ENCODE measurements at places on chromosomes 5 and 9.

DNA sequence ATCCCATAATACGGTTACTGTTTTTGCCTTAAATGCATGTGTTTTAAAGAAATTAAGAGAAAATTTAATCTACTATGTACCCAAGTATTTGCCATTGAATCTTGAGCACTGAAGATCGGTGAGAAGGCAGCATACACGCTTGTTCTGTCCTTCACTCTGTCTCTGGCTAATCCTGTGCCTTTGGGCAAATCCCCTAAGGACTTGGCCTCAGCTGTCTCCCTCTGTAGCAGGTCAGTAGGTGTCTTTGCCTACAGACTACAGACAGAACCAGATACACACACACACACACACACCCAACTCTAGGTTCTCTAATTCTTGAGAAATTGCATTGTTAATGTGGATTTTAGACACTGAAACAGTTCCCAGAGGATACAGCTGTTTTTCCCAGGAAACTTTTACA lies 117.4 kb downstream of the WDR41 start:
- DNase-seq = no peak

DNA sequence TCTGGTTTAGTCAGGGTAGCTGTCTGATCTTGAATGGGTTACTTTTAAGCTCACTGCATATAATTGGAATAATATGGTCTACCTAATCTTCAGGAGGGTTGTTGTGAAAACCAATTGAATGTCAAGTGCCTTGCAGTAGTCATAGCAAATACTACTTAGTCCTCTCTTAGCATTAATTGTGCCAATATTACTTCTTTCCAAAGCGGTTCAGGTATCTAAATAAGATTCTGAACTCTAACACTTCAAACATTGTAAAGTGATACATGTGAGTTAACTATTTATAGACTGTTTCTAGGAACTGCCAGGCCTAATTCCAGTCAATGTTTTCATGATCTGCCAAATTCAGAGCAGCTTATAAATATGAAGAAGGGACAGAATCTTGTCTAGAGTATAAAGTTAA lies 140.2 kb downstream of the SH3GL2 start:
- no peak for DNase-seq

GRCh38 chr5:143148771-143149170 lies 254.7 kb downstream of the NR3C1 start:
- DNase-seq = no peak

- DNase-seq = no peak
These were observed 14.0 kb downstream of the UBAP2 start for GRCh38 chr9:34034698-34035065.

DNA sequence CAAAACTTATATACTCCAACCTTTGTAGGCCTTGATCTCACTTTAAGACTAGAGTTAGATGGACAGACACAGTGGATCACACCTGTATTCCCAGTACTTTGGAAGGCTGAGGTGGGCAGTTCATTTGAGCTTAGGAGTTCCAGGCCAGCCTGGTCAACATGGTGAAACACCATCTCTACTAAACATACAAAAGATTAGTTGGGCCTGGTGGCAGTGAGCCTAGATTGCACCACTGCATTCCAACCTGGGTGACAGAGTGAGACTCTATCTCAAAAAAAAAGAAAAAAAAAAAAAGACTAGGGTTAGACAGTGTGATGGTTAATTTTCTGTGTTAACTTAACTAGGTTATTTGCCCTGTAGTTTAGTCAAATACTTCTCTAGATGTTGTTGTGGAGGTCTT lies 74.1 kb downstream of the CFAP95 start:
- DNase-seq = no peak

DNA sequence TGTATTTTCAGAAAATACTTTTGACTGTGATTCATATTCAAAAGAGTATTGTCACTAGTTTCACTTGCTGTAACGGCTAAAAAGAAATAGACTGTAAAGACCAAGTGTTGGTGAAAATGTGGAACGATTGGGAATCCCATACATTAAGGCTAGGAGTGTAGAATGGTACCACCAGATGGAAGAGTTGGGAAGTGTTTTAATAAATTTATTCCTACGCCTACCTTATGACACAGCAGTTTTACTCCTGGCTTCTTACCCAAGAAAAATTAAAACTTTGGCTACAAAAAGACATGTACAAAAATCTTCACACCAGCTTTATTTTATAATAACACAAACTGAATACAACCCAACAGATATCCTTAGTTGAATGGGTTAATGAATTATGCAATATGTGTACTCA lies 256.2 kb downstream of the TAF11L14 start:
- DNase-seq = no peak

DNA sequence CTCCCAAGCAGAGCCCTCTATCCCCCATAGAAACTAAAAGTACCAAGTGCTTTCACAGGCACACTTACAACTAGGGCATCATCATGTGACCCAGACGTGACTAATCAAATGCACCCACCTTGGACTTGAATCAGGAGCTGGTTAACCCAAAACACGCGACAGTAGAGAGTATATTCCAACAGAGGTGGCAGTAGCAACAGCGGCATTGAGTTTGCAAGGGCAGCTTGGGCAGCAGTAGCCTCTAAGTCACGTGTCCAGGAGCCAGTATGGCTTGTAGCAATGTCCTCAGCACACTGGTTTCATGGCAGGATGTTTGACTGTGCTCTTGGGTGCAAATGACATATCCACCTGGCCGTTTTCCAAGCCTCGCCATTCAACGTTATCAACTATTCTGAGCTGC lies 73.4 kb upstream of the DNAH5 start:
- no peak for DNase-seq

- DNase-seq = no peak
These were observed 51.0 kb downstream of the ADAMTS2 start for GRCh38 chr5:179294131-179294780.

GRCh38 chr5:31781772-31782171 lies 142.8 kb downstream of the PDZD2 start:
- no peak for DNase-seq

GRCh38 chr5:18028036-18028435 lies 393.8 kb downstream of the TAF11L14 start:
- no peak for DNase-seq

DNA sequence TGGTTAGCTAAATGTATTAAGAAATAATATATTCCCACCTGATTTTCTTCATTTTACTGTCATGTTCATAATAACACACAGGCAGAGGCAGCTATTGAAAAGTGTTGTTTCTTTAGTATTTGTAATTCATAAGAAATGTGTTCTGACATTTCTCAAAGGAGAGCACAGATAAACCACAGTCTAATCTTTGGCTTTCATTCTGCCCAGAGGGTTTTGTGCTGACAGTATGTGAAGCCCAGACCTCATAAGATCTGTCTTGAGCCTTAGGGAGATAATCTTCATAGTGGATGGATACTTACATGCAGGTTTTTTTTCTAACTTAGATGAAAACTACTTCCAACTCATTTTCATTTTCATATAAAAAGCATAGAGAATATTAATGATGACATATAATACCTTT lies 206.1 kb downstream of the CHSY3 start:
- no peak for DNase-seq

GRCh38 chr5:152070591-152070990 lies 145.9 kb upstream of the GLRA1 start:
- DNase-seq = no peak

DNA sequence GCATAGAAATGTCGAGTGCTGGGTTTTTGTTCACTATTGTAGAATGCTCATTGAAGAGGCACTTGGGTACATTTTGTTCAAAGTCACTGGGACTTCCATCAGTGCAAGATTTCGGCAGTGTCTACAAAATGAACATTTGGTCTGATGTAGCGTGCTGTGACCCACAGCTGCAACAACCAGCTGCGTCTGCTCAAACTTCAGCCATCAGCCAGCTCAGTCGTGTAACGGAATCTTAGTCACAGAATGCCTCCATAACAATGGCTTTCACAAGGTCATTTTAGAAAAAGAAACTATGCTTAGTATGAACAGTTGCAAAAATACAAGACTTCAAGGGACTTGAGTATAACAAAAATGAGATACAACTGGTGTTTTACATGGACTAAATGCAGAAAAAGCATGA lies 828.1 kb upstream of the GRAMD2B start:
- no peak for DNase-seq

DNA sequence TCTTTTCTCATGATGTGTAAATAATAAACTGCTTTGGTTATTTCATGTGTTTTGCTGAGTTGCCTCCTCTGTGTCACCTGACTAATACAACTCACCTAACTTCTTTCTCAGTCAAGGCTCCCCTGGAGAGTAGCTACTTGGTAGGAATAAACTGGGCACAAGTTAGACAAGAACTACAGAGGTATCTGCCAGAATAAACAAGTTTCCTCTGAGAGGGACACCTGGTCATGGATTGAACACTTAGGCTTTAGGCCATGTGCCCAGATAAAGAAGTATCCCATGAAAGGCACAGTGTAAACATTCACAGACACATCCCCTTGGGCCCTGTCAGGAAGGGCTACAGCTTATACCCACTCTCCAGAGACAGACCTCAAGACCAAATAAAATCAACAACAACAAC lies 532.5 kb downstream of the KIF4B start:
- no peak for DNase-seq

GRCh38 chr5:96664669-96665068 lies 2.5 kb downstream of the CAST start:
- no peak for DNase-seq

- no peak for DNase-seq
These were observed 954.1 kb upstream of the COX7C start for GRCh38 chr5:85663708-85664031.

- no peak for DNase-seq
These were observed 76.4 kb upstream of the RARS1 start for GRCh38 chr5:168409591-168410458.

DNA sequence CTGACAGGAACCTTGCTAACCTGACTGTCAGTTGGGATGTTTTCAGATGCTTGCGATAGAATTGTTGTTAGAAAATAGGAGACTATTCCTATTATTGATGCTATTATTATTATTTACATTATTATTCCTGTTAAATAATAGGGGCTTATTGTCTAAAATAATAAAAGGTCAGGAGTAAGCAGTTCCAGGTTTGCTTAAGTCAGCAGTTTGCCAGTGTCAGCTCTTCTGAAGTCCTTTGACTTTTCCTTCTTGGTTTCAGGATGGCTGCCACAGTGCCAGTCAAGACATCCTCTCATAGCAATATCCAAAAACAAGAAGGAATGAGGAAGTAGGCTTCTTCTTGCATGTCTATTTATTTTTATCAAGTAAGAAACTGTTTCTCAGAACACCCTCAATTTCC lies 141.7 kb upstream of the MARCHF11 start:
- no peak for DNase-seq

DNA sequence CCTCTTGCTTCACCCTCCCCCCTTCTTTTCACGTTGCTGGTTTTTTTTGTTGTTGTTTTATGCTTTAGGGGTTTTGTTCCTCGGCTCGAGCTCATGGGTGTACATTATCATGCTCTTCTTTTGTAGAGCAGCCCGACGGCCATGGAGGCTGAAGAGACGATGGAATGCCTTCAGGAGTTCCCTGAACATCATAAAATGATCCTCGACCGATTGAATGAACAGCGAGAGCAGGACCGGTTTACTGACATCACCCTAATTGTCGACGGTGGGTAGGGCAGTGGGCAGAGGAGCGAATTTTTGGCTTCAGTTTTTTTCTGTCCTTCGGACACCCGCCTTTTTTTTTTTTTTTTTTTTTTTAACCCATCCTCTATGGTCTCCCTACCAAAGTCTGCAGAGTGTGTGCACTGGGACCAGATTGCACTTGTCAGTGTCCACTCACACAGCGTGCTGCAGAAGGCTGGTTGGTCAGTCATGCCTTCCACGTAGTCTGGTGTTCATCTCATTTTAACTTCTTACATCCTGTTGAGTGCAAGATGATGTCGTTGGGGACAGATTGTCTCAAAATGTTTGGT lies 1.3 kb downstream of the ZNF131 start:
- no peak for DNase-seq

DNA sequence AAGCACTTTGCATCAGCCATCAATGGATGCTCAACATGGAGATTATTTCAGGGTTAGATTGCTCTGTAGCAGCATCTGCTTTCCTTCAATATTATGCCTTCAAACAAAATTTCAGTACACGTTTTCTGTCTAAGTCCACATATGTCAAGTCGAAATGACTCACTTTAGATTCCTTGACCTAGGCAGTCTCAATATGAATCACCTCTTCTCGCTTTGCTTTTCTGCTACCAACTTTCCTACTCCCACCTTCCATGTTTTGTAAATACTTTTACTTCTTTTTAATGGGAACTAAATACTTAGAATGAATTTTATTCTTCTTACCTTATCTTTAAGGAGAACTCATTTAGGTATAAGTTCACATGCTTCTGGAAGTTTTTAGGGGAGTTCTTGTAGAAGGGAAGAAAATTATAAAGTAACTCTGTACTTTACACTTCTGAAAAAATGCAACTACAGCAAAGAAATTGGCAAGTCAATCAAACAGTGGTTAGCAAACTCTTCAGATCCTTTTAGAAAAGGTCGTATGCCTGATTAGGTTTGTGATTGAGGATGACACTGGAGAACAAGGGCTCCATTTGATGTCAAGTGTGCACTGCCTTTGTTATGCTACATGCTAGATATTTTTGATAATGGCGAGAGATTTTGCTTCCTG lies 478.5 kb upstream of the SMARCA2 start:
- DNase-seq = no peak

- peak; percentile 88 for DNase-seq
These were observed 23.6 kb downstream of the PCDHGC5 start for GRCh38 chr5:141512390-141512910.

DNA sequence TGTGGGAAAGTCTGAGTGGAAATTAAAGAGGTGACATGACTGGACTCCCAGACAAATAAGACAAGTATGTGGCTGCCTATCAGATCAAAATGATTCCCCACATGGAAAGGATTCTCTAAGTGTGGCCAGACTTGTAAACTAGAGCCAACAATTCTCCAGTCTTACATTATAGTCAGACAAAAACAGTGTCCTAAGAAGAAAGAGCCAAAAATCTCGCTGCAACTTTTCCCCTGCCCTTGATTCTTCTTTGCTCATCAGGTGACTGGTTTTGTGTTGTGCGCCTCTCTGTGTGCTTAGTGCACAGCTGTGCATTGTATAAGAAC lies 164.2 kb upstream of the TARS1 start:
- no peak for DNase-seq

- DNase-seq = no peak
These were observed 35.1 kb downstream of the CEMIP2 start for GRCh38 chr9:71733176-71733575.

DNA sequence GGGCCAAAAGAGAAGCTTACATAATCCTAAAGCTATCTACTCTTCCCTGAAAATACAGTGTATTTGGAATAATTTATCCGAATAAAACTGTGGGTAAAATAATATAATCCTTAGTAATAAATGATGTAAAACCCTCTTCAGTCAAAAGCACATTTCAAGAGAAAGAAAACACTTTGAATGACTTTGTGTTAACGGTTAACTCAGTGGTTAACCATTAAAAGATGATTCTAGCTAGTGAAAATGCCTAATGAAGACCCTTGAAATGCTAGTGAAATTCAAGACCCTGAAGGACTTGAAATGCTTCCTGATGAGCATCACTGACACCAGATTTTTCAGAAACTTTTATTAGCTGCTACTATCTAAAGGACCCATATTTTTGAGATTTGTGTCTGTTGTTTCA lies 70.7 kb downstream of the COX7C start:
- no peak for DNase-seq

DNA sequence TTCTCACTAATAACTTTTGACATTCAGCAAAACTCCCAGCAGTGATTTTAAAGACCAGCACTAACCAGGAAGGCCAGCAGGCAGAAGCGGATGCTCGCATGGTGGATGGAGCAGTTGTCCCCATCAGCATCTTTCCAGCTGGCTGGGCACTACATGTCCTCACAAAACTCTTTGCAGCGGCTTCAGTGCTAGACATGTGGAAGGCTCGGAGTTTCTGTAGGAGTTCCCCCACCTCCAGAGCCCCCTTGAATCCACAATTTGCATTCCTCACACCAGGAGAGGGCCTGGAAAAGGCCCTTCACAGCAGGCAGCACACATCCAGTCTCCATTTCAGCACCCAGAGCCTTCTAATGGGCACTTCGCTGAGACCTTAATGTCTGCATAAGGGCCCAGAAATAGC lies 85.6 kb downstream of the APTX start:
- DNase-seq = no peak
